SJCRH30 (cell line): ENCODE measurements at places on chromosomes 12 and 14.

GRCh38 chr14:96811985-96812667 lies 14.9 kb downstream of the VRK1 start:
- no peak overlapping the region for H3K4me3 ChIP-seq
- DNase-seq: no peak
- no peak overlapping the region for H3K27ac ChIP-seq
- no peaks in the 10 kb centered on the region for H3K27me3 ChIP-seq
- no peaks in the 10 kb centered on the region for H3K4me1 ChIP-seq

GRCh38 chr14:88683119-88683518 lies 109.6 kb downstream of the EML5 start:
- no peak overlapping the region for H3K4me3 ChIP-seq
- no peak for DNase-seq
- no peak overlapping the region for H3K27ac ChIP-seq
- no peaks in the 10 kb centered on the region for H3K27me3 ChIP-seq

DNA sequence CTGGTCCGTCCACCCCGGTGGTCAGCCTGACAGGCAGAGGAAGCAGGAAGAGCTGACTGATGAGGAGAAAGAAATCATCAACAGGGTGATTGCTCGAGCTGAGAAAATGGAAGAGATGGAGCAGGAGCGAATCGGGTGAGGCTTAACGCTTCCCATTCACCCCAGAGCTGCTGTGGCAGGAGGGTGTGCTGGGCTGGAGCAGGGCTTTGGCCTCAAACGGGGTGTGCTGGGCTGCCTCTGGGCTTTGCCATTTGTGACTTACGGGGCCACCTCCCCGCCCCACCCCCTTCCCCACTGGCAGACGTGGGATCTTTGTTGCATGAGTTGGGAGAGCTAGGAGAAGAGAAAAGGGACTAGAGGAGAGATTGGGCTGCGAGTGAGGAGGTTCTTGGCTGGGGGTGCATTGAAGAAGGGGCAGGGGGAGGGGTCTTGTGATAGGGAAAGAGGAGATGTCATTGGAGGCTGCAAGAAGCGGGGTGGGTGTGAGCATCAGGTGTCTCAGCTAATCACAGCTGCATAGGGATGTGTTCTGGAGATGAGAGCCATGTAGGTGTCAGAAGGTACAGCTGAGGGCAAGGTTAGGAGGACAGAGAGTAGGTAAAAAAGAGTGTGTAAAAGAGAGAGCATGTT lies 56.3 kb downstream of the RPH3A start:
- no peak overlapping the region for H3K4me3 ChIP-seq
- H3K36me3 ChIP-seq: no peaks in the 10 kb centered on the region
- H3K4me1 ChIP-seq: no peaks in the 10 kb centered on the region
- H3K27ac ChIP-seq: no peak overlapping the region
- DNase-seq: no peak
- H3K27me3 ChIP-seq: no peaks in the 10 kb centered on the region; the same call in 1 of the 2 replicates

GRCh38 chr14:74333909-74334308 lies 14.4 kb upstream of the VRTN start:
- H3K27me3 ChIP-seq: no peaks in the 10 kb centered on the region
- no peak overlapping the region for H3K4me3 ChIP-seq
- H3K36me3 ChIP-seq: no peaks in the 10 kb centered on the region
- H3K27ac ChIP-seq: no peak overlapping the region
- DNase-seq: peak; percentile 27

- no peak overlapping the region for H3K4me3 ChIP-seq
- H3K27ac ChIP-seq: no peak overlapping the region
- peaks cover 14% of the 10 kb centered on the region for H3K4me1 ChIP-seq
- no peaks in the 10 kb centered on the region for H3K36me3 ChIP-seq
These were observed 46.7 kb upstream of the PTPRR start for GRCh38 chr12:70966996-70967790.

DNA sequence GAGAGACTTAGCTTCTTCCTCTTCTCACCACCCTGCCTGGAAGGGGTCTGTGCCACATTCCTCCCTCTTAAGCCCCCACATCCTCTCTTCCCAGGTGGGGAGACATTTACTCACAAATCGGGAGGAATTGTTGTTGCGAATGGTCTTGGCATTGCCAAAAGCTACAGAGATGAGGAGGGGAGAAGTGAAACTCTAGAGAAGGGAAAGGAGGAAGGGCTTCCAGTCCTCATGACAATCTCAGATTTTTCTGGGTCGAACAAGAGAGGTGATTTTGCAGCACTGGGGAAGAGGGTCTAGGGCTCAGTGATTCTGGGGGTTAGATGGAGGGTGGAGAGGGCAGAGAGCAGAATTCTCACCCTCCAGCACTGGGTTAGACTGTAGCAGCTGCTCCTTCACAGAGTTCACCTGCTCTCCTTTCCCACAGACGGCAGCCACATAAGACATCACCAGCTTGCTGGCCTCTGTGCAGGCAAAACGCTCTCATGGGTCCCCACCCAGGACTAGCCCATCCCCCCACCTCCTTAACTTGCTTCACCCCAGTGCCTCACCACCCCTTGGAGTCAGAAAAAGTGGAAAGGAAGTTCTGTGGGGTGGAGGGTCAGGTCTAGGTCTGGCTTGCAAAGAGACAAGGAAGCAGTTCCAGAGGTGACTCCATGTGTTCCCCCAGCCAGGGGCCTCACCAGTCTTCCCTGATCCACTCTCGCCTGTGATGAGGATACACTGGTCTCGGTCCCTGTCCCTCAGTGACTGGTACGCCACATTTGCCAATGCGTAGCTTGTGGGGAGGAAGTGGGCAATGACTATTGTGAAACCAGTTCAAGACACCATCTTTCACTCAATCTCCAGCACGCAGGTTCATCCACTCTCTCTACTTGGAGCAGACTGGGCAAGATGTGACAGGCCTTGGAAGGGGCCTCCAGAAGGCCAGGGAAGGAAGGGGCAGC lies 2.7 kb downstream of the MYO1A start:
- H3K4me1 ChIP-seq: peaks cover 11% of the 10 kb centered on the region; the same call in 1 of the 2 replicates
- H3K27ac ChIP-seq: no peak overlapping the region
- no peak overlapping the region for H3K4me3 ChIP-seq
- peaks cover 53% of the 10 kb centered on the region for H3K27me3 ChIP-seq
- no peaks in the 10 kb centered on the region for H3K36me3 ChIP-seq

- H3K27ac ChIP-seq: no peak overlapping the region
- peaks cover 22% of the 10 kb centered on the region for H3K4me1 ChIP-seq
- no peaks in the 10 kb centered on the region for H3K36me3 ChIP-seq
- no peaks in the 10 kb centered on the region for H3K27me3 ChIP-seq
- H3K4me3 ChIP-seq: no peak overlapping the region
- DNase-seq: no peak
These were observed 232.2 kb upstream of the PLEKHG7 start for GRCh38 chr12:92470608-92471021.

- peak overlapping the region; percentile 73; the same call in 1 of the 2 replicates for H3K4me3 ChIP-seq
- DNase-seq: no peak
- H3K27ac ChIP-seq: no peak overlapping the region
- no peaks in the 10 kb centered on the region for H3K36me3 ChIP-seq
These were observed 1.1 kb downstream of the ALDH6A1 start for GRCh38 chr14:74083161-74083560.
